Amygdala (tissue), 56 donors: ENCODE measurements at places on chromosomes 12 and 14.

DNA sequence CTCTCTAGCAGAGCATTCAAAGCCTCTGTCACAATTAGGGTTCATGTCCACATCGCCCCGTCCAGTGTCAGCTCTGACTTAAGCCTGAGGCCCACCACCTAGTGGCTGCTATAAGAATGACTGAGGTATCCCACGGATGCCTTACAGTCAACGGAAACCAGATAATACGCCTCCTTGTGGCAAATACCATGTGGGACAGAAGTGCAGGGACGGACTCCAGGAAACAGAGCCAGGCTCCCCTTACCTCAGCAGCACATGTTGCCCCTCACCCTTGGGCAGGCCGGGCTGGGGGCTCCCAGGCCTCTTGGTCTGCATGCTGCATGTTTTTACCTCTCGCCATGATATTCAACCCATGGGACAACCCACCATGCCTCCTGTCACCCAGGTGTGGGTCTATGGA, 86.3 kb downstream of the VWF start:
- no peak for DNase-seq

GRCh38 chr14:100076133-100076532, 10.9 kb downstream of the EVL start:
- no peak for DNase-seq

- DNase-seq, result no peak
These were observed 19.4 kb downstream of the ADGRD1 start for GRCh38 chr12:130973109-130973508.

DNA sequence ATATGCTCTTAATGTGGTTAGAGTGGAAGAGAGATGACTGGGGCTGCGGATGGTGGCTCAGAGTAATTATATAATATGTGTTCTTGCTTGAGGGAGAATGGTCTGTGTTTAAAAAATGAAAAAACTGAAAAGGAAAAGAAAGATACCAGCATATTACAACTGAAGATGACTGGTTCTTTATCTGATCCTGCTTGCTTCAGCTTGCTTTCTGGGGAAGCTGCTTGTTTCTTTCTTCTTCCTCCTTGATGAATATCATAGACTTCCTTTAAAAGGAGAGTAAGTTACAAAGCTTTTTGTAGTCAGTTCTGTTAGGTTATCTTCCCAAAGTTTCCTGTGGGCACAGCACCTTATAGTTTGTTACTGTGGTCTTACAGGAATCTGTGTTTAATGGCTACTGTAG, 210.9 kb downstream of the ERC1 start:
- no peak for DNase-seq

DNA sequence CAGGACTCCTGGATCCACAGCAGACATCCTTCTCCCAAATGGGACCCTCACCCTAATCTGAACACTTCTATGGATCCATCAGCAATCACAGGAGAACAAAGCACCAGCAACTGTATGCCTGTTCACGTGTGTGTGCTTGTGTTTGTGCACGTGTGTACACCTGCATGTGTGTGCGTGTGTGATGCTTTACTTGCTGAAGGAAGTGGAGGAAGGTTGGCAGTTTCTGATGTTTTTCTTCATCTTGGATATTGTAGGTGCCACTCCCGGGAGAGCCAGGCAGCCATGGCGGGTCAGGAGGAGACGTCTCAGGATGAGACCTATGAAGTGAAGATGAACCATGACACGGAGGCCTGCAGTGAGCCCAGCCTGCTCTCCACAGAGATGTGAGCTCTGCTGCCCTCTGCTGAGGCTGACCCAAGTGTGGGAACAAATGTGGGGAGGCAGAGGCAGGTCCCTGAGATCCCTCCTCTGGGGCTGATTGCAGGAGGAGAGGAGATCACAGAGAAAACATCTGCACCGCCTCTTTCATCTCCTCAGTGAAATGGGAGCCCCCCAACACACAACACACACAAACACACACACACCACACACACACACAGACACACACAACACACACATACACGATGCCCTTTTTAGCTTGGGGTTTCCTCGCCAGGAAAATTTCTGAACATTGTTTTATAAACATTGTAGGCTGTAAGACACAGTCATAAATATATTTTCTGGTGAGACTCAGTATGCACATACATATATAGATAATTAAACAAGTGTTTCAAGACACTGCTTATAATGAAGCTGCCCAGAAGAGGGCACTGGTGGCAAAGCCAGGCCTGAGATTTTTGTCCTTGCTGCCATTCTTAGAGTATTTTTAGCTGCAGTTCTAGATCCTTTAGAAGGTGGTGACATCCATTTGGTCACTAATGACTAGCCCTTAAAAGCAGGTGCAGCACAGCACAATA, 112.2 kb upstream of the FKBP4 start:
- DNase-seq, result no peak

DNA sequence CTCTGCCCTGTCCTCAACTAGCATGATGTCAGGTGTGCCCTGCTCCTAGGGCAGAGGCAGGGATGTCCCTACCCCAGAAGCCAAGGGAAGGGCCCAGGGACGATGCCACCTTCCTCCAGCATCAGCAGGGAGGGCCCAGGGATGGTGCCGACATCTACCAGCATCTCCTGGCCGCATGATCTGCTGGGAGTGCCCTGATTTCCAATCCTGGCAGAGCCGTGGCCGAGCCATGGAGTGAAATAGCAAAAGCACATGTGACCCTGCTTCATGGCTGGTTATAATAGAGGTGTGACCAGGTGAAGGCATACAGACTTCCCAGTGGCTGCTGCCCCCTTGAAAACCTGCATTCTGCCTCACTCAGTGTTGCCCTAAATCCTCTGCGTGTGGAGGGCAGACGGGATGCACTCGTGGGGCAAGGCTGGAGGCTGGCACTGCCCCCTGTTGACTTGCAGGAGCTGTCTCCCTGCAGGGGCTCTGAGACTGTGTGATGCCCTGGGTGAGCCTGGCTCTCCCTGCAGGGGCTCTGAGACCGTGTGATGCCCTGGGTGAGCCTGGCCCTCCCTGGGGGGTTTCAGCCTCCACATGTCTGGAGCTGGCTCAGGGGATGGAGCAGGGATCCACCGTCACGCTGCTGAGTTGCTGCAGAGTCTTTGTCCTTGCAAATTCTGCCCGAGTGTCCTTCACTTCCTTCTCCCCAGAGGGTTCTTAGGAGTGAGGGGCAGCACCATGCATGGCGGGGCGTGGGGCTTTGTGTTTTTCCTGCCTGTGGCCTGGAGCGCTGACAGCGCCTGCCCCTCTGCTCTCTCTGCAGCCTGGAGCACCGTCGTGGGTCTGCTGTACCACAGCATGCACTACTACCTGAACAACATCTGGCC, 51.7 kb downstream of the ADGRD1 start:
- DNase-seq, result no peak

DNA sequence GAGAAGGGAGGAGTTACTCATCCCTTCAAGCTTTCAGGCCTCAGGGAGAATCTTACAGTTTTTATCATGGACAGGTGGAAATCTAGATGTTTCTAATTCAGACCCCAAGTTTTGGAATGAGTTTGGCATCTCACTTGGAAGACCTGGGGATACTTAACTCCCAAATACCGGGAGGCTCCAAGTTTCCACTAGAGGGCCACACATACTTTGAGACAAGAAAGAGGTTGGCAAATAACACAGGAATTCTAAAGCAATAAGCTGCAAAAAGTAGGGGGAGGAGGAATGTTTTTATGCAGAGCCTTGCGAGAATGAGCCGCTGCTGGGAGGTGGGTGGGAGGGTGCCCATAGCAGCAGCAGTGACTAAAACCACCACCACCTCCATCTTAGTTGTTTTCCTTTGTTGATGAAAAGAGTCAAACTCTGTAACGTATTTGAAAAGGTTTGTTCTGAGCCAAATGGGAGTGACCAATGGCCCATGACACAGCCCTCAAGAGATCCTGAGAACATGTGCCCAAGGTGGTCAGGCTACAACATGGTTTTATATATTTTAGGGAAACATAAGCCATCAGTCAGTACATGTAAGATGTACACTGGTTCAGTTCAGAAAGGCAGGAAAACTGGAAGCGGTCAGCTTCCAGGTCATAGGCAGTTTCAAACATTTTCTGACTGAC, 34.2 kb upstream of the RNASE1 start:
- peak; percentile 34 for DNase-seq

DNA sequence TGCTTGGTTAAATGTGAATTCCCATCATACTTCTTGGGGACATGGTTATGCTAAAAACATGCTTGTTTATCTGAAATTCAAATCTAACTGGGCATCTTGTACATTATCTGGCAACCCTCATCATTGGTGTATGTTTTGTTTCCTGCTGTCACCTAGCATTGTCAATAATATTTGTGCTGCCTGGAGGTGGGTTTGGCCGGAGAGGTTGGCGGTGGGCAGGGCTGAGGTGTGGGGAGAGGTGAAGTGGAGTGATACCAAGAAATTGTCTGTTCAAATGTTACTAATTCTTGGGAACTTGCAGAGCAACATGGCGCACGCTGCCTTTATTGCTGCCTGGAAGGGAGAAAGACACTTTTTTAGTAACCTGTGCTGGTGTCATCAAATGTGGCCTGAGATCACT, 280.5 kb downstream of the VRK1 start:
- no peak for DNase-seq

GRCh38 chr14:89180546-89180945, 236.5 kb downstream of the FOXN3 start:
- no peak for DNase-seq

- DNase-seq, result no peak
These were observed 152.5 kb upstream of the BTG1 start for GRCh38 chr12:92297932-92298696.

GRCh38 chr12:43008953-43009845, 419.7 kb upstream of the PRICKLE1 start:
- DNase-seq, result no peak

GRCh38 chr12:102958073-102958829, 777 bp downstream of the ASCL1 start:
- no peak for DNase-seq

- DNase-seq, result no peak
These were observed 388.5 kb downstream of the TMEM121 start for GRCh38 chr14:105914738-105915385.

- no peak for DNase-seq
These were observed 10.0 kb downstream of the ART4 start for GRCh38 chr12:14833336-14833735.

- DNase-seq, result no peak
These were observed 406.3 kb downstream of the RPL10L start for GRCh38 chr14:46245276-46245675.

- no peak for DNase-seq
These were observed 618 bp upstream of the ANKRD52 start for GRCh38 chr12:56258820-56259183.

DNA sequence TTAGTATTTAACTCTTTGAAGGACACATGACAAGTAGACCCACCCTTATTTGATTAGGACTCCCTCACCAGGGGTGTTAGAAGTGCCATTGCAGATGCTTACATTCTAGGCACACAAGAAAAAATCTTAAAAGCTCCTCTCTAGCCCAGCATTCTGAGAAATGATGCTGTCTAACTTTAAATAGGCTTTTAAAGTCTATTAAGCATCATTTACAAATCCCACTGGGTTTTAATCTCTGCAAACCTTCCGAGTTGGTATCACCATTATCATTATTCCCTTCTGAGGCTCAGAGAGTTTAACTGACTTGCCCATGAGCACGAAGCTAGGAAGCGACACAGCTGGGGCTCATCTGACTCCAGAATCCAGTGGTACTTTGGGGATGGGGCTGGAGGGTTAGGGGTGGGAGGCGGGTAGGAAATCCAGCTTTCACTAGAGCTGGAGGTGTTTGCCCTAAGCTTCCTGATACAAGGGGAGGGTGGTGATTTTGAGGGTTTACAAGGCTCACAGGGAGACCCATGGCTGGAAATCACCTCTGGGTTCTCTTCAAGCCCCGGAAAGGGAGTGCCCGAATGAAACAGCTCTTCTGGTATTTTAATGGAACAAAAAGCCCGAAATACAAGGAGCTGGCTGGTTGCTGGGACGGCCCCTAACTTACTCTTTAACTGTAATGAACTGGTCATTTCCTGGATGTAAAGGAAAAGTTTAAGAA, 109.2 kb upstream of the FUT8 start:
- no peak for DNase-seq

GRCh38 chr12:52829986-52830770, 3.9 kb downstream of the KRT79 start:
- DNase-seq, result no peak

DNA sequence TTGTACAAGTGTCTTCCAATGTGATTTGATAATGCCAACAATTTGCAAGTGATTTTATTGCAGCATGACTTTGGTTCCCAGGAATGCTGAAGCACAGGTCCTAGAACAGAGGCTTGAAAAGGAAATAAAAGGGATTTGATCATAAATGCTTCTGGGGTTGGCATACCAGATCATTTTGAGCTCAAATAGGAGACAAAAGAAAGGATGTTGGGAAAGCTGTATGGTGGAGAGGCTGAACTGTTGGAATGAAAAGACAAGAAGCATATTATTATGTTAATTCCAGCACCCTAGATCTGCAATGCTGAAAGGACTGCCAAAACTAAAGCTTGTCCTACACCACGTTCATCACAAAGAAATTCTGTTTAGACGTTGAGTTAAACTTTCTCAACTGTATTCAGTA, 143.1 kb downstream of the BICD1 start:
- no peak for DNase-seq

- DNase-seq, result no peak
These were observed 1891.5 kb upstream of the SEL1L start for GRCh38 chr14:83425138-83425537.

GRCh38 chr14:84482256-84483071, 1047.5 kb upstream of the FLRT2 start:
- DNase-seq, result no peak

DNA sequence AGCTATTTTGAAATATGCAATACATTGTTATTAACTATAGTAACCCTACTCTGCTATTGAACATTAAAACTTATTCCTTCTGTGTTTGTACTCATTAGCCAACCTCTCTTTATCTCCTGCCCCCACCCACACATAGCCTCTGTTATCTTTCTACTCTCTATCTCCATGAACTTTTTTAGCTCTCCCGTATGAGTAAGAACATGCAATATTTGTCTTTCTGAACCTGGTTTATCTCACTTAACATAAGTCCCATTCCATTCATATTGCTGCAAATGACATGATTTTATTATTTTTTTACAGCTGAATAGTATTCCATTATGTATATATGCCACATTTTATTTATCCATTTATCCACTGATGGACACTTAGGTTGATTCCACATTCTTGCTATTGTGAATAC, 79.0 kb upstream of the AMIGO2 start:
- no peak for DNase-seq

- no peak for DNase-seq
These were observed 11.7 kb upstream of the OTOGL start for GRCh38 chr12:80087486-80088213.
